CD8-positive, alpha-beta memory T cell (primary cell): ENCODE measurements at places on chromosomes 5 and 9. TPM values are rescaled to one million over a fixed set of nuclear protein-coding genes. Genes with fewer than 3 reads are reported as not detected.
A peak's percentile ranks its signal among the peaks of the same experiment; 100 is the strongest.

- H3K27me3 ChIP-seq: no peaks in the 10 kb centered on the region
- no peak overlapping the region for H3K27ac ChIP-seq
- no peak overlapping the region for H3K4me3 ChIP-seq
- H3K36me3 ChIP-seq: no peaks in the 10 kb centered on the region
- no peak for DNase-seq
Measured at GRCh38 chr9:3177936-3178335, 334.0 kb upstream of the PUM3 start.

DNA sequence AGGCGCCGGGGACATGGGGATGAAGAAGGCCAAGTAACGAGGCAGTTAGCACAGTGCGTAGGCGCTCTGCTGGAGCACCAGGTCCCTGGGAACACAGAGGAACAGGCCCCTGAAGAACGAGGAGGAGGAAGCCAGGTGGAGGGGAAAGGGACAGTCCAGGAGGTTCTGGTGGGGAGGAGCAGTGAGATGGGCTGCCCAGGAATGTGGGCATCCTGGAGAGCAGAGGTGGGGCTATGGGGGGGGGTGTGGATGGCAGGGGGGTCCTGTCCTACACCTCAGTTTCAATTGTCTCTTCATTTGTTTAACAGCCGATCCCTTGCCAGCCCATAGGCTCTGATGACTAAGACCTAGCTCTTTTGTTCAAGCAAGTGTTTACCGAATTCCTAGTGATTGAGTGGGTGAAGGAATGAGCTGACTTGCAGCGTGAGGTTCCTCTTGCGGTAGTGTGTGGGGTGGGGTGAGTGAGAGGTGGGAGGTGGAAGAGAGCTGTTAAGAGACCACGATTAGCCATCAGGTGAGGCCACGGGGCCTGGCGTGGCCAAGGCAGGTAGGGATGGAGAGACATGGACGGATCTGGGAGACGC, 8.4 kb upstream of the PHYHD1 start:
- no peak overlapping the region for H3K4me3 ChIP-seq
- no peak overlapping the region for H3K27ac ChIP-seq
- no peaks in the 10 kb centered on the region for H3K27me3 ChIP-seq

DNA sequence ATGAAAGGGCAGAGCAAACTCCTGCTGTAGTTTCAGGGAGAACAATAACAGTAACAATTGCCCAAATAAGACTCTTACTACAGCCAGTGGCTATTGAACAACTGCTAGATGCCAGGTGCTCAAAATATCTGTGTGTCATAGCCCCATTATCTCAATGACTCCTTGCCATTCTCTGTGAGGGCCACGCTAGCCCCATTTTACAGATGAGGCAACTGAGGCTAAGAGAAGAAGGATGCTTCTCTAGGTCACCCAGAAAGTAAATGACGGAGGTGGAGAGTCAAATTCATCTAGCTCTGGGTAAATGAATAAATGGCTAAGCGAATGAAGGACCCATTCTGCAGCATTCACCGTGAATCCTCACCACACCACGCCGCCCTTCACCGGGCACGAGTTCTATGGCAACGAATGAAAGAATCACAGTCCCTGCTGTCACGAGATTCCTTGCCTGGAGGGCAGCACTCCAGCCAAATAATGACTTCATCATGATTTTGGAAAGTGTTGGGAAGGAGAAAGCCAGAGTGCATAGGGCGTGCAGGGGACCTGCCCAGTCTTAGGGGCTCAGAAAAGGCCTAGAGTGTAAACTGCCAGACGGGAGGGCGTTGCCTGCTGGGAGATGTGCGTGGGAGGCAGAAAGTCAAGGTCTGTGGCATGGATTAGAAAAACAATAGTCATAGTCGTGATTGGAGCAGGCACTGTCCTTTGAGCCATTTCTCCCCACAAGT, 147.2 kb downstream of the C9orf50 start:
- no peak for DNase-seq
- H3K27me3 ChIP-seq: no peaks in the 10 kb centered on the region
- H3K4me1 ChIP-seq: no peaks in the 10 kb centered on the region
- no peaks in the 10 kb centered on the region for H3K36me3 ChIP-seq
- no peak overlapping the region for H3K4me3 ChIP-seq

PLEKHG4B gene
- not detected for total RNA-seq

DNA sequence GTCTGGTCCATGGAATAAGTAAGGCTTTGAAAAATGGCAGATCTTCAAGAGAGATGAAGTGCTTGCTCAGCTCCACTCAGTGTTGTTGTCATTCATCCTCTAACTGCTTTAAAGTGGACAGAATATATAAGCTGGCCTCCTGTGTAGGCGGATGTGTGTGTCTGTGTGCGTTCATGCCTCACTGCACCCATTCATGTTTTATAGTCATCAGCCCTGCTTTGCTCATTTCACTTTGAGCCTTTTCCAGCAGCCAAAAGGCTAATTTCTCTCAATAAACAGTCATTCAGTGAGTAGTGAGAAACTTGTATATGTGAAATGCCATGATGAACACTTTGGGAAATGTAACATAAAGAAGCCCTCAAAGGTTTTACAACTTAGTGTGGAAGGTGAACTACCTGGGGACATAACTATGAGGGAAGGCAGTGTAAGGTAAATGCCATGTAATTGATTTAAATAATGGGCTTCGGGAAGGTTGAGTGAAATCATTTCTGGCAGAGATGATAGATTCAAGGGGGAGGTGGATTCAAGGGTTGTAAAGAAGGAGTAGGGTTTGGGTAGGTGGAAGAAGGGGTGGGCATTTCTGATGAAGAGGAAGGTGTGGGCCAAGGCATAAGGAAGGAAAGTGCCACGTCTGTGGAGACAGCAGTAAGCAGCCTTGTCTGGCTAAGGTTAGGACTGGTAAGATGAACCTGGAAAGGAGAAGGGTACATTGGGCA, 15.7 kb downstream of the TTC23L start:
- no peaks in the 10 kb centered on the region for H3K27me3 ChIP-seq
- no peak overlapping the region for H3K27ac ChIP-seq
- no peaks in the 10 kb centered on the region for H3K36me3 ChIP-seq
- H3K4me3 ChIP-seq: no peak overlapping the region

DNA sequence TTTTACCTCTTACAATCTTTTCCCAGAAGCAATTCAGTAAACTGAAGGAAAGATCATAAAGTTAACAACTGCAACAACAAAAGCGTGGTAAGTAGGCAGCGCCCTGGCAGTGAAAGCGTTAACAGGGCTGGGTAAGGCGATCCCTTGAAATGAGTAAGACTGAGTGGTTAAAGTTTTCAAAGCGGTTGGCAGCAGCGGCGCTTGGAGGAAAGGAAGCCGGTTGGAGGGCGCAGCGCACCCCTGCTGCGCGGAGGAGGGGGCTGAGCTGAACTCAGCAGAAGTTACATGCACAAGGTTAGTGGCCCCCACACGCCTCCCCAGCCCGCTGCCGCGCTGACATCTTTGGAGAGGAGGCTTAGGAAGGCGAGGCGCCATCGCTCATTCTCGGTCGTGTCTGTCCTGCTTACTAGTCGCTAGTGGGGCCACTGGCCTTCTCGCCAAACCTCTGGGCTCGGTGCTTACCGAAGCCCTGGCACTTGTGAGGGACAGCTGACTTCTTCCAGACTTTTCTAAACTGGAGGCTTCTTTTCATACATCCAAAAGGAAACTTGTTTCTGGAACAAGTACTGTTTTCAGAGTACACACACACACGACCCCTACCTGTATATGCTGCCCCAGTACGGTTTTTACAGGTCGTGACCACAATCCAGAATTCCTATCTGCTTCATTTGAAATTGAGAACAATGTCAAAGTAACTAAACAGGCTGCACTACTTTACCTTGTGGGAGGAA, at the start of gene SH3RF2:
SH3RF2 (plus strand) TSS at position 178 of the 731 bp plus-strand sequence. CDS start 1,351 bp downstream, outside the sequence.
- H3K4me3 ChIP-seq: no peak within 1 kb of the TSS
- H3K27ac ChIP-seq: no peak within 1 kb of the TSS
- no peak for DNase-seq
- no peaks in the 10 kb centered on the region for H3K36me3 ChIP-seq

DNA sequence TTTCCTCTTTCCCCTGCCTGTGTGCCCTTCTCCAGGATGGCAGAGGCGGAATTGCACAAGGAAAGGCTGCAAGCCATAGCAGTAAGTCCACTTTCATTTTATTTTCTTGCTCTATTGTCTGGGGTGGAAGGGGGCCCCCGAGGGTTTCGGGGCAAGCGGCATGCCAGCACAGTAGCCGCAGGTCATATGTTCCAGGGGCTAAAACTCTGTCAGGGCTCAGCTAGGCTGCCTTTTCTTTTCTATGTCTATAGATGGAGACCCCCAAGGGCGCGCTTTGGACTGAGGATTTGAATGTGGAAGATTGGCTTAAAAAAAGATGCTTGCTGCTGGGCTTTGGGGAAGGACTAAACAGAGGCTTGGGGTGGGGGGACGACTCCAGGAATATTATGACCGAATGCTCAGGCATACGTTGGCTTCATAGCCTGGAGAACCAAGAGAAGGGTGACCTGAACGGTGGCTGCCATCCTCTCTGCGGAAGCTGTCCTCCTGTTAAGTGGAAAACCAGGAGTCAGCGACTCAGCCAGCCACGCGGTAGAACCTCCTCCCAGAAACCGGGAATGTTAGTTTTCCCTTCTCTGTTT, 545 bp downstream of the PALM2AKAP2 start:
- DNase-seq: no peak
- H3K4me3 ChIP-seq: no peak overlapping the region
- H3K36me3 ChIP-seq: no peaks in the 10 kb centered on the region
- no peaks in the 10 kb centered on the region for H3K27me3 ChIP-seq
- H3K27ac ChIP-seq: no peak overlapping the region
- no peaks in the 10 kb centered on the region for H3K4me1 ChIP-seq

GRCh38 chr5:61678966-61679365, 346.9 kb downstream of the ZSWIM6 start:
- no peak overlapping the region for H3K4me3 ChIP-seq
- no peaks in the 10 kb centered on the region for H3K27me3 ChIP-seq
- H3K4me1 ChIP-seq: no peaks in the 10 kb centered on the region
- H3K27ac ChIP-seq: no peak overlapping the region
- no peaks in the 10 kb centered on the region for H3K36me3 ChIP-seq

PCDHA2 gene
- not detected for total RNA-seq

TTLL11 gene
- 4.5 TPM for total RNA-seq

GRCh38 chr5:104594850-104595249, 1032.3 kb upstream of the NUDT12 start:
- no peaks in the 10 kb centered on the region for H3K27me3 ChIP-seq
- H3K4me1 ChIP-seq: no peaks in the 10 kb centered on the region
- no peak overlapping the region for H3K27ac ChIP-seq

DNA sequence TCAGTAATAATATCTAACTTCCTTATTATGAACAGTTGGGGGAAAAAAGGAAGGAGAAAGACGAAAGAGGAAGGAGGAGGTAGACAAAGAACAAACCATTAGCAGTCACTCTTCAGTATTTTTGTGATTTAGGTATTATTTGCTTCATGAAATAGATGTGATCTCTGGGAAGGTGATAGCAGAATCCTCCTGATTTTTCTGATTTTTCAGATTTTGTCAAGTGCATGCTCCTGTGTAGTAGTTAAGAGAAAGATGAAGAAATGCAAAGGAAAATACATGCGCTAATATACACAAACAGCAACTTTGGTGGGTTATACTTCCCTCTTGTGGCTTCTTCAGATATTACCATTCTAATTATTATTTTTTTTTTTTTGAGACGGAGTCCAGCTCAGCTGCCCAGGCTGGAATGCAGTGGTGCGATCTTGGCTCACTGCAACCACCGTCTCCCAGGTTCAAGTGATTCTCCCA, 31.6 kb downstream of the LMNB1 start:
- H3K4me3 ChIP-seq: no peak overlapping the region
- H3K27ac ChIP-seq: no peak overlapping the region
- H3K4me1 ChIP-seq: peaks cover 18% of the 10 kb centered on the region
- no peaks in the 10 kb centered on the region for H3K36me3 ChIP-seq
- H3K27me3 ChIP-seq: no peaks in the 10 kb centered on the region

- H3K27ac ChIP-seq: peak within 1 kb of the TSS; percentile 78
- DNase-seq: peak; percentile 76
Measured at GRCh38 chr5:127517480-127518318, at the start of gene PRRC1. Gene PRRC1 (plus strand): TSS chr5:127517640. CDS start chr5:127523480, 5,840 bp downstream.

DNA sequence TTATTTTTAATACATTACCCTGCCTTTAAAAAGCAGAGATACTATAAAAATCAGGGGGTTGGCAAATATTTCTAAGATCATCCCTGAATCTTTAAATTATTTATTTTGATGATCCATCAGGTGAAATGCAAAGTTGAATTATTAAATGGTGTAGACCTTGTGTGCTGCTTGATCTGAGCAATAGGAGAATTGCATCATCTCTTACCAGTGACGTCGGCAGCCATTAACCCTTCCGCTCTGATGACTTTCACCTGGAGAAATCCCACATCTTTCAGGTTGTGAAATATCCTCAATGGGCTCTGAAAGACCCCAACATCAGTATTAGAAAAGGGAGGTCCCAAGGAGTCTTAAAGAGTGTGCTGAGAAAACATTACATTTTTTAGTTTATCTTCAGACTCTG, 270.2 kb downstream of the SLF1 start:
- H3K36me3 ChIP-seq: no peaks in the 10 kb centered on the region
- no peak for DNase-seq
- no peak overlapping the region for H3K4me3 ChIP-seq

DNA sequence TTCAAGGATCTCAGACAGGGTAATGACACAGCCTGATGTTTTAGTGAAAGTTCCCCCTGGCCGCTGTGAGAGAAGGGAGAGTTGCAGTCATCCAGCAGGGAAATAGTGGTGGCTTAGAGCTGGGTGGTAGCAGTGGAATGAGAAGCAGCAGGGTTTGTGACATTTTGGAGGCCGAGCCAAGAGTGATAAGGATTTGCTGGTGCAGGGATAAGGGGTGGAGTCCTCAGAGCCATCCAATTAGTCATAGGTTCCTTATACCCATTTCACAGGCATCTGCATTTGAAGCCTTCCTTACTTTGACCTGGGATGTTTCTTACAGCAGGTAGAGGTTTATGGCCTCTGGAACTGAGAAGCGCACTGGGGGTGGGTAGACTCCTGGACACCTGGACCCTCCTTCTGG, 12.8 kb downstream of the JADE2 start:
- H3K27ac ChIP-seq: no peak overlapping the region
- no peak overlapping the region for H3K4me3 ChIP-seq
- no peaks in the 10 kb centered on the region for H3K27me3 ChIP-seq
- H3K4me1 ChIP-seq: peaks cover 40% of the 10 kb centered on the region
- peaks cover 44% of the 10 kb centered on the region for H3K36me3 ChIP-seq
- no peak for DNase-seq

GRCh38 chr5:169258372-169259000, 42.5 kb downstream of the SLIT3 start:
- H3K4me1 ChIP-seq: no peaks in the 10 kb centered on the region
- no peaks in the 10 kb centered on the region for H3K36me3 ChIP-seq
- no peak overlapping the region for H3K27ac ChIP-seq

OLFM1 gene
- total RNA-seq: not detected

LHX3 gene
- not detected for total RNA-seq

- no peaks in the 10 kb centered on the region for H3K27me3 ChIP-seq
- no peaks in the 10 kb centered on the region for H3K4me1 ChIP-seq
- no peaks in the 10 kb centered on the region for H3K36me3 ChIP-seq
- DNase-seq: no peak
- H3K27ac ChIP-seq: no peak overlapping the region
Measured at GRCh38 chr5:77391240-77391765, 100.8 kb downstream of the WDR41 start.
